Activated CD8-positive, alpha-beta T cell treated with anti-CD3 and anti-CD28 coated beads, Interleukin-2, amount 10 ng/mL, durations not matched to agents 7 days and 5 days (primary cell): ENCODE measurements at places on chromosomes 13 and 19.

DNA sequence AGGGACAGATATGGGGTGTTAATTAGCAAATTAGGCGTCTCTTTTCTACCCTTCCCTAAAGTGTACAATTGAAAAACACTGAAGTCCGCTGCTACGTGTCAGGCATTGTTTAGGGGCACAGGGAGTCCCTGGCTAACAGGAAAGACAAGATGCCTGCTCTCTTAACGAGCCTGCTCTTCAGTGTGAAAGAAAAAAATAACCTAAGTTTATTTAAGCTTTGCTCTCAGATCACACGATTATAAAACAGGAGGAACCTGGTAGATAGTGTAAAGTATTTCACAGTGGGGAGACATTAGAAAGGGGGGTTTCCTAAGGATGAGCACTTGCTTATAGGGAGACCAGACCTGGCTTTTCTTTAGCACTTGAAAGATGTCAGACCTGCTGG is 38.7 kb downstream of the IGFL2 start:
- DNase-seq = no peak

GRCh38 chr19:41478875-41479756 is 36.2 kb downstream of the ERICH4 start:
- DNase-seq = no peak

- peak; percentile 79 for DNase-seq
Observed at GRCh38 chr19:41641879-41642485, 15.1 kb upstream of the CEACAM4 start.

DNA sequence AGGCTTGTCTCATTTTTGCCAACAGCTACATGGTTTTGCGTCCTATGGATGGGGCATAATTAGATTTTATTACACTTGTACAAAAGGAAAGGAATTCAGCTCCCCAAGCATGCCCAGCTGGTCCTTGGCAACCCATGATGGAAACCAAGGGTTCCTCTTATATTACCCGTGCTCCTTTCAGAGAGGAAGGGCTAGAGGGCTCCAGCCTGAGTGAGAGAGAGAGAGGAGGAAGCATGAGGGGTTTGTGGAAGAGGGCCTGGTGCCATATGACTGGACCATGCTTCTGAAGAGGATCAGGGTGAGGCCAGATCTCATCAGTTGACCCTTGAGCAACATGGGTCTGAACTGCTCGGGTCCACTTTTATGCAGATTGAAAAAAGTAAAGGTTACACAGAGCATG is 3.5 kb upstream of the RPS9 start:
- DNase-seq = no peak

DNA sequence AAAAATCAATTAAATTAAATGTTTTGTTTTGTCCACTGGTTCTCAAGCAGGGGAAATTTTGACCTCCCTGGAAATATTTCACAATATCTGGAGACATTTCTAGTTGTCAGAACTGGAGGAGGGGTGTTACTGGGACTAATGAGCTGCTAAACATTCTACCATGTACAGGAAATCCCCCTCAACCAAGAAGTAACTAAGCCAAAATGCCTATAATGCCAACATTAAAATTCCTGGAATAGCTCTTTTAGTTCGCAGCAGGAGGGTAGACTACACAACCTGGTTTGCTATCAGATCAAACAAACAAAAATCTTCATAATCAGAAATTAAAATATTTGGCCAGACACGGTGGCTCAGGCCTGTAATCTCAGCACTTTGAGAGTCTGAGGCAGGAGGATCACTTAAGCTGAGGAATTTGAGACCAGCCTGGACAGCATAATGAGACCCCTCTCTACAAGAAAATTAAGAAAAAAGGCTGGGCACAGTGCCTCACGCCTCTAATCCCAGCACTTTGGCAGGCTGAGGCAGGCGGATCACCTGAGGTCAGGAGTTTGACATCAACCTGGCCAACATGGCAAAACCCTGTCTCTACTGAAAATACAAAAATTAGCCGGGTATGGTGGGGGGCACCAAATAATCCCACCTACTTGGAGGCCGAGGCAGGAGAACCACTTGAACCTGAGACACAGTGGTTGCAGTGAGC is 13.7 kb upstream of the SMARCA4 start:
- no peak for DNase-seq

DNA sequence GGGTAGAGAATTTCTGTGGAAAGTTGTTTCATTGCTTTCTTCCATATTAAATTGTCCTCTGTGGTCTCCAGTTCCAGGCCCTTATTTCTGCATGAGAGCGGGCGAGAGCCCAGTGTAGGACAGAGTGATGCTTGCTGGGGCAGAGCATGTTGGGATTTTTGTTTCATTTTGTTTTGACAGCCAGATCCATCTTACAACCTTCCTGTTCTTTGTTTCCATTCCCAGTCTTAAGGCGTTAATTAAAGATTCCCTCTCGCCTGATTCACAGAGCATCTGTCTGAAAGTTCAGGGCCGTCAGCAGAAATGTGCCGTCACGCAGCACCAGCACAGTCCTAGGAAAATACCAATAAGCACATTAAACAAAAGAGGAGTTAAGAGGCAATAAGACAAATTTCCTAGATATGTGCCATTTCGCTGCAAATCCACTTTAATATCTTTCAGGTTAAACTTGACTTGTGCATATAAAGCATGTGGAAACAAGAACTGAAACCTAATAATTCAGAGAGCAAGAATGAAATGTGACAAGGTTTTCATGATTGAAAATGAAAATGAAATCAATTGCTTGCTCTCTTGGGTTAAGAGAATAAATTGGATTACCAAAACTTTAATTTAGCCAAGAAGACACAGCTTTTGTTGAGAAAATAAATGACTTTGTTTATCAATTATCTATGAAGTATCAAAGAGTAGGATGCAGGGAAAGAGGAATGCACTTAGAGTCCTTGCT is 210.7 kb upstream of the SLC10A2 start:
- no peak for DNase-seq

DNA sequence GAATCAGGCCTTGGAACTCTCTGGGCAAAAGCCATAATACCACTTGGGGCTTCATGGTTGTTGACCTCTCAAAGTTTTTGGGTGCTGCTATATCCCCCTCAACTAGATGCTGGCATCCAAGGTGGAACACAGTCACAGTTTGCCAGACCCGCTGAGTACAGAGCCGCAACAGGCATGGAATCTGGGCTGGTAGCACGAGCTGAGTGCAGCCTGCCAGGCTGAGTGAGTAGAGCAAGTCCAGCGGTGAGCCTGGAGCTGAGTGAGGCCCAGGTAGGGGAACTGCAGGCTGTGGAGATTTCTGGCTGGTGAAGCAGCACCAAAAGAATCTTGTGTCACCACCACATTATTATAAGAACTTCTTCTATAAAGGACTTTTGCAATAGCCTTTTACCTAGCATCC is 192.6 kb downstream of the PCDH17 start:
- DNase-seq = no peak

GRCh38 chr19:55581145-55581822 is 636 bp upstream of the ZNF579 start:
- peak; percentile 53 for DNase-seq

DNA sequence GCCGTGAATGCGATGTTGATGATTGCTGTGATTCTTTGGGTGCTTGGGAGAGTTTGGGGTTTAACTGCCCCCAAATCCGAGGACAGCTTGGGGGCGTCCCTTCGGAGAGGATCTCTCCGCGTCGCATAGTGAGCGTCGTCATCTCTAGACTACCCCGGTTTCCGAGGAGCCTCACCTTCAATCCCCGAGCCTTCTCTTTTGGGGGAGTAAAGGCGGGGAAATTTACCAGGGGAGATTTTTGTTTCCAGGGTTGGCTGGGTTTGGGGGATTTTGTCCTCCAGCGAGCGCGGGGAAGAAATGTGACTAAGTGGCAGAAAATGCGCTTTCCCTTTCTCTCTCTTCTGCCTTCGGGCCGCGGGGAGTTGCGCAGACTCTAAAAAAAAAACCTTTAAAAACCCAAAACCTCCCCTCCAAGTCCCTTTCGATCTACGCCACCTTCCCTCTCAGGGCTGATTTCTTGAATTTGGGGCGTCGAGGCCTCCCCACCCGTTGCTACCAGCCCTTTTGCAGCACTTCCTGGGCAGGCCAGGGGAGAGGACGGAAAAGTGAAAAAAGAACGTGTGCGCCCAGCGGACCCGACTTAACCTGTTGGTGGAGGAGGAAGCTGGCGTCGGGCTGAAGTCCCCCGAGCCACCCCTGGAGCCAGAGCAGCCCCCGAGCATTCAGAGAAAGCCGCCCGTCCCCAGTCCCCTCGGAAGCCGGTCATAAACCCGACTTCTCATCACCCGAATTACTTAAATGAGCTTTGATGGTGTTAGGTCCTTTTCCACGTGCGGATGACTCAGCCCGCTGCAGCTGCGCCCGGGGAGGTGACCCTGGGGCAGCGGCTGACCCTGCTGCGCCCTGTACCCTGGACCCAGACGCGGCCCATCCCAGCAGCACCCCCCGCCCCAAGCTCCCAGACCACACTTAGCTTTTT is 17.7 kb downstream of the NFIX start:
- peak; percentile 49 for DNase-seq

DNA sequence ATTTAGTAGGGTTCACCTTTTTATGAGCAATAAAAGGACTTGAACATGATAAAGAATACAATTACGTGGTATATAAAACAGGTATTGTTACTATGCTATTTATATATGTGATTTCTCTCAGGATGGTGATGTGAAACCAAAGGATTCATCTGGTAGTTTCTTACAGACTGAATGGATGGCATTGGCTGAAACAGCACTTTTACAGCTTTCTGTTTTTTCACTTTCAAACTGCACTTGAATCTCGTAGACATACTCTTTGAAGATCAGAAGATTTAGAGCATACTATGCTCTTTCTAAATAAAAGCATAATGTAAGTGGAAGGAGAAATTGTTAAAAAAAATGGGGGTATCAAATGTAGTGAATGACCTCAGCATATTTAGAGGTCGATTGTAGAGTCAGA is 354.8 kb downstream of the HS6ST3 start:
- no peak for DNase-seq

DNA sequence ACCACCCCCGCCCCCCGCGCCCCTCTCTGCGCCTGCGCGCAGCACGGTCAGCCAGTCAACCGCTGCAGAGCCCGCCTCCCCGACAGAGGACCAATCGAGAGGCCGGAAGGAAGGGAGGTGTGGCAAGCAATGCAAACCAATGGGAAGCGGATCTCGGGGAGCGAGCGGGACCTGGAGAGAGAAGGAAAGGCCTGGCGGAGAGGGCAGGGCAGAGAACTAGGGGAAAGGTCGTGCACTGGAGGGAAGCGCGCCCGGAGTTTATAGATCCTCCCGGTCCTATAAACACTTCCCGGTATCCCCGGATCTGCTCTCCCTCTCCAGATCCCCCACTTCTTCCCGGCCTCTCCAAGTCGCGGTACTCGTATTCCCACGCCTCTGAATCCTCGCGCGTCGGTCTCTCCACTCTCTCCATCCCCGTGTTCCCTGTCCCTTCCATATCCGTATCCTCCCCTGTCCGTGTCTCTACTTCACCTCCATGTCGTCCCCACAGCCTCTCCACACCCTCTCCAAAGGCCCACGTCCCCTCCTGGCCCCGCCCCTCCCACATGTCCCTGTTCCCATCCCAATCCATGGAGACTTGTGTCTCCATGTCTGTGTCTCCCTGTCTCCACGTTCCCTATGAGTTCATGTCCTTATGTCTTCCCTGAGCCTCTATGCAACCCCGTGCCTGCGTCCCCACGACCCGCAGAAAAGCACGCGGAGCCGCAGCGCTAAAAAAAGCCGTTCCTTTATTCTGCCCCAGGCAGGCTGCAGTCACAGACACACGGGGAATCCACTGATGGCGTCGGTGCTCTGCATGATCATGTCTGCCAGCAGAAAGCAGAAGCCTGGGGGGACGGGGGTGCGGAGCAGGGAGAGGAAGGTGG is 434 bp upstream of the ETFB start:
- DNase-seq = peak; percentile 96

DNA sequence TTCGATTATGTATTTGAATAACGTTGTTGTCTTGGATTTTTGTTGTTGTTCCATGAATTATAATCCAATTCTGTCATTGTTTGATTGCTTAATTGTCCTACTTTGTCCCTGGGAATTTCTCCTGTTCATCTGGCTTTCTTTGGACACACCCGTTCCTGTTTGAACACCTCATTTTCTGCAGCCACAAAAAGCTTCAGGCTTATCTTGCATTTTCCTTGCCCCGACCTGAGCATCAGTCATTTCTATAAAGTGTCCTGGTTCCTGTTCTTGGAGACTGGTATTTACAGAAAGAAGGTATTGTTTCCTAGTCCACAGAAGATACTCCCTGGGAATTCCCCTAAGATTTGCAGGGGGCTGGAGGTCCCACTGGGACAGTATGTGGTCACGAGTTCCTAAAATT is 731.8 kb upstream of the ARGLU1 start:
- no peak for DNase-seq

DNA sequence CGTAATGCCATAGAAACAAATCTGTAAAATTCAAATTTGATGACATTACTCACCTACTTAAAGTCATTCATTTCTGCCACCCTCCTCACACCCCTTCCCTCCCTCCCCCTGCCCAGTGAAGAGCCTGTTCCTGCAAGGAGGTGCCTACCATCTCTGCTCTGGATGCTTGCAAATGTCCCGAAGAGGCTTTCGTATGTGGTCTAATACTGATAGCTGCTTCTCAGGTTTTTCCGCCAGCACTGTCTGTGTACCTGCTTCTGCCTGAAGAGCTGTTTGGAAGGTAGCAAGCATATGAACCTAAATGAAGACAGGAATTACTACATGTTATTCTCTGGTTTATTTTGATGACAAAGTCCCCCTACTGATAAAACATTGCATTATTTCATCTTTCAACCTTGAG is 57.1 kb downstream of the GPALPP1 start:
- no peak for DNase-seq

GRCh38 chr19:8490395-8490760 is 12.1 kb downstream of the PRAM1 start:
- DNase-seq = no peak

GRCh38 chr19:33638167-33639034 is 16.6 kb downstream of the CHST8 start:
- no peak for DNase-seq

DNA sequence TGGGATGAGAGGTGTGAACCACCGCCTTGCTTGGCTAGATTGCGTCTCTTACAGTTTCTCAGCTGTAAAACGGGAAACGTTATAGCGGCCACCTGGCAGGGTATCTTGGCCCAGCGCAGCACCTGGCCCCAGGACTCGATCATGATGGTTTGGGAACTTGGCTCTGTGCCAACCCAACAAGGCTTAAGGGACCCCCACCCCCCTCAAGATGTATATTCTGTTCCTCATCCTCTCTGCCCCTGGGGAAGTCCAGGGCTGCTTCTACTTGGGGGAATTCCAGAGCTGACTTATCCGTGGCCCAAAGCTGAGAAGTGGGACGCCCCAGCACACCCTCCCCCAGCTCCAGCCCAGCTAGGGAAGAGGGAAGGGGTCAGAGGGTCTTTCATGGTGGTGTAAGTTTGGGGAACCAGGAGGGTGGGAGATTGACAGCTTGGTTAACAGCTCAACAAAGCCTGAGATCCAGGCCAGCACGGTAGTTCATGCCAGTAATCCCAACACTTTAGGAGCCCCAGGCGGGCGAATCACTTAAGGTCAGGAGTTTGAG is 695 bp downstream of the ICAM1 start:
- DNase-seq = peak; percentile 37

GRCh38 chr19:41887711-41888382 is 4.9 kb downstream of the ARHGEF1 start:
- DNase-seq = peak; percentile 91
